ENCODE measurements at places on chromosomes 13 and 19. TPM values are rescaled to one million over a fixed set of nuclear protein-coding genes. Genes with fewer than 3 reads are reported as not detected.

ZNF723 gene
- polyA plus RNA-seq, result 0.08 TPM

CGB5 gene
- not detected for polyA plus RNA-seq

DNA sequence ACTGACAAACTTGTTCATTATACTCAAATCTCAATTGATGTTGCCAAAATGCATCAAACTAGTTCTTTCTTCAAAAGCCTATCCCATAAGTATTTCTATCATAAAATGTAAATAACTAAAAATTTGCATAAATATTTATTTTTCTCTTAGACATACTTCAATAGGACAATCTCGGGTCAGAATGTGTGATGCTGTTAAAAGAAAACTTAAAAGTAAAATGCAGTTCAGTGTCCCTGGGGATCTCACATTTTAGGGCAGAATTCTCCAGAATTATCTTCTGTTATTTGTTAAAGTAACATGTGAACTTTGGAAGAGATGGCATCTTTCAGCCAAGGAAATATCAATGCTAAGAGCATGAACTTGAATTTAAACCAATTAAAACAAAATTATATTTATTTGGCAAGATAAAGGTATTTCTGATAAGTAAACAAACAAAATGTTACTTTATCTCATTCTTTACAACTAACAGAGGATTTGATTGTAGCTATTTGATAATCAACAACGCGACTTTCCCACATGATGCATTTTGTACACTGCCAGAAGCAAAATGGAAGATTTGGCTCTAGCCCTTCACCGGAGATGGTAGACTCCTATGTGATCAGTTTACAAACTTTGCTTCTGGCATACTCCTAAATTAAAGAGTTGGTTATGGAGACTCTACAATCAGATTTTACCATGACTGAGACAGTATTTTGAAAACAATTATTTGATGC lies 169.5 kb upstream of the EDNRB start:
- DNase-seq, result no peak

DNA sequence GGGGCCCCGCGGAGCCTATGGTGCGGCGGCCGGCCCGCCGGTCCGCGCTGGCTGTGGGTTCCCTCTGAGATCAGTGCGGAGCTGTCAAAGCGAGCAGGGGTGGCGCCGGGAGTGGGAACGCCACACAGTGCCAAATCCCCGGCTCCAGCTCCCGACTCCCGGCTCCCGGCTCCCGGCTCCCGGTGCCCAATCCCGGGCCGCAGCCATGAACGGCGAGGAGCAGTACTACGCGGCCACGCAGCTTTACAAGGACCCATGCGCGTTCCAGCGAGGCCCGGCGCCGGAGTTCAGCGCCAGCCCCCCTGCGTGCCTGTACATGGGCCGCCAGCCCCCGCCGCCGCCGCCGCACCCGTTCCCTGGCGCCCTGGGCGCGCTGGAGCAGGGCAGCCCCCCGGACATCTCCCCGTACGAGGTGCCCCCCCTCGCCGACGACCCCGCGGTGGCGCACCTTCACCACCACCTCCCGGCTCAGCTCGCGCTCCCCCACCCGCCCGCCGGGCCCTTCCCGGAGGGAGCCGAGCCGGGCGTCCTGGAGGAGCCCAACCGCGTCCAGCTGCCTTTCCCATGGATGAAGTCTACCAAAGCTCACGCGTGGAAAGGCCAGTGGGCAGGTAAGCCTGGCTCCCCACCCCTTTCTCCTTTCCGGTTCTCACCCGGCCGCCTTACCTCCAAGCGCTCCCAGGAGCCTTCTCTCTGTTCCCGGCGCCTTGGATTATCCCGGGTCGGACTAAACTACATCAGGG lies at the start of gene PDX1:
PDX1 (plus strand) TSS at position 67 of the 743 bp plus-strand sequence; CDS start at position 206, 139 bp downstream.
- DNase-seq, result no peak

DNA sequence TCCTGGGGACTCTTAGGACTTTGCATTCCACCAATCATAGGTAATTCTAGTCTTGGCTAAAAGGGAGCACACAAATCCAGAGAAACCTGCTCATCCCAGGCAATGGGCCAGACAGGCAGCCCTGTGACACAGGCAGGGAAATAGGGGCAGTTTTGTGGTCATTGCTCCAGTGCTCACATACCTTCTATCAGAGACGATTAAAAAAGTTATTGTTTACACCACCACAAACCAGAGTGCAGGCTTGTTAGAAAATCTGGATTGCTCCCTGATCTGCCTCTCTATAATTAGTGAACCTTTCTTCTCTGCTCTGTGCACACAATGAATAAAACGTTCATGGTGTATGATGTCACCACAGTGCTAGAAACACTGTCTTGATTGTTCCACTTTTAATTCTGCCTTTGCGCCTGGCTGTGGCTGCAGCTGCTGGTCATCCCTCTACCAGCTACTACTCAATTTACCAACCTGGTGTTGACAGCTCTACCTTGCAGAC lies 121.6 kb upstream of the SPATA13 start:
- DNase-seq, result no peak

GRCh38 chr13:83449668-83450395 lies 432.4 kb downstream of the SLITRK1 start:
- no peak for DNase-seq

- DNase-seq, result no peak
Observed at GRCh38 chr19:18861917-18862316, 30.2 kb downstream of the UPF1 start.

DNA sequence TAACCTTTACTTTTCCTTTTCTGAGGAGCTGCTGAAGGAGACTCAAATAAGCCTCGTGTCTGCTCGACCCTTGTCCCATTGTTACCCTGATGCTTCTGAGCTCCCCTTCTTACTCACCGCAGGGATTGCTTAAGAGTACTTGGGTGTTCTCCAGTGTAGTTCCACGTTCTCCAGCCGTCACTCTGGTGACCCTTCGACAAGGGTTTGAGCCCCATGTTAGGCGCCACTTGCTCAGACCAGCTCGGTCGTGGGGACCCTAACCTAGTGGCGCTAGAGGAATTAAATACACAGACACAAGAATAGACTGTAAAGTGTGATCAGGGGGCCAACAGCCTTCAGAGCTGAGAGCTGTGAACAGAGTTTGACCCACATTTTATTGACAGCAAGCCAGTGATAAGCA lies 10.3 kb downstream of the ZNF480 start:
- peak; percentile 7 for DNase-seq

- no peak for DNase-seq
Observed at GRCh38 chr19:55383279-55384130, 587 bp downstream of the TMEM238 start.

DNA sequence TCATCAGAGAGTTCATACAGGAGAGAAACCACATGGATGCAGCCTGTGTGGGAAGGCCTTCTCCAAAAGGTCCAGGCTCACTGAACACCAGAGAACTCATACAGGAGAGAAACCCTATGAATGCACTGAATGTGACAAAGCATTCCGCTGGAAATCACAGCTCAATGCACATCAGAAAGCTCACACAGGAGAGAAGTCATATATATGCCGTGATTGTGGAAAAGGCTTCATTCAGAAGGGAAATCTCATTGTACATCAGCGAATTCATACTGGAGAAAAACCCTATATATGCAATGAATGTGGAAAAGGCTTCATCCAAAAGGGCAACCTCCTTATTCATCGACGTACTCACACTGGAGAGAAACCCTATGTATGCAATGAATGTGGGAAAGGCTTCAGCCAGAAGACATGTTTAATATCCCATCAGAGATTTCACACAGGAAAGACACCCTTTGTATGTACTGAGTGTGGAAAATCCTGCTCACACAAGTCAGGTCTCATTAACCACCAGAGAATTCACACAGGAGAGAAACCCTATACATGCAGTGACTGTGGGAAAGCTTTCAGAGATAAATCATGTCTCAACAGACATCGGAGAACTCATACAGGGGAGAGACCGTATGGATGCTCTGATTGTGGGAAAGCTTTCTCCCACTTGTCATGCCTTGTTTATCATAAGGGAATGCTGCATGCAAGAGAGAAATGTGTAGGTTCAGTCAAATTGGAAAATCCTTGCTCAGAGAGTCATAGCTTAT lies 17.7 kb downstream of the ZNF613 start:
- no peak for DNase-seq

- no peak for DNase-seq
Observed at GRCh38 chr19:35138305-35138892, at the start of gene FXYD1. Gene FXYD1, plus strand, starts transcription at chr19:35138824. Its CDS starts 1,256 bp downstream, at chr19:35140080.

- no peak for DNase-seq
Observed at GRCh38 chr13:56720841-56721240, 419.9 kb upstream of the PRR20A start.

NLRP5 gene
- polyA plus RNA-seq, result not detected

KLK11 gene
- polyA plus RNA-seq, result 0.15 TPM

DNA sequence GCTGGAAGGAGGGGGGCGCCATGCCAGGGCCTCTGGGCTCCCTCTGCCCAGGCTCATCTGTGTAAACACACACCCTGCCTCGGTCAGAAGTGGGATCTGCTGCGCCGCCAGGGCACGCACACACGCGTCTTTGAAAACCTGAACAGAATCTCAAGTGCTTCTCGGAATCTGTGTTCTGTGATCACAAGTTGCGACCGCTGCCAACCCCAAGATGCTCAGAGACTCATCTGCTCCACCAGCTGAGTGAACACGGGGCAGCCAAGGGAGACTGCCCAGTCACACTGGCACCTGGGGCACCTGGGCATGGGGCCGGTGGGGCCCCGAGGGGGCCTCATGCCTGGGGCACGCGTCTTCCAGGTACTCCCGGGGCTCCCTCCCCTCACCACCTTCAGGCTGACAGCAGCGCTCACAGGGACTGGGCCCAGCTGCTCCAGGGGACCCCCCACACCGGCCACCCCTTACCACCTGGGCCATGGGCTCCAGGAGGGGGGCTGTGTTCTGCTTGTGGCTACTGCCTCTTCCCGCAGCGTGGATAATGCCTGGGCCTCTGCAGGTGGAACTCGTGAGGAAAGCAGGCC lies 59.0 kb downstream of the KLF2 start:
- no peak for DNase-seq

GRCh38 chr19:13396250-13397080 lies 109.8 kb downstream of the CACNA1A start:
- no peak for DNase-seq

DNA sequence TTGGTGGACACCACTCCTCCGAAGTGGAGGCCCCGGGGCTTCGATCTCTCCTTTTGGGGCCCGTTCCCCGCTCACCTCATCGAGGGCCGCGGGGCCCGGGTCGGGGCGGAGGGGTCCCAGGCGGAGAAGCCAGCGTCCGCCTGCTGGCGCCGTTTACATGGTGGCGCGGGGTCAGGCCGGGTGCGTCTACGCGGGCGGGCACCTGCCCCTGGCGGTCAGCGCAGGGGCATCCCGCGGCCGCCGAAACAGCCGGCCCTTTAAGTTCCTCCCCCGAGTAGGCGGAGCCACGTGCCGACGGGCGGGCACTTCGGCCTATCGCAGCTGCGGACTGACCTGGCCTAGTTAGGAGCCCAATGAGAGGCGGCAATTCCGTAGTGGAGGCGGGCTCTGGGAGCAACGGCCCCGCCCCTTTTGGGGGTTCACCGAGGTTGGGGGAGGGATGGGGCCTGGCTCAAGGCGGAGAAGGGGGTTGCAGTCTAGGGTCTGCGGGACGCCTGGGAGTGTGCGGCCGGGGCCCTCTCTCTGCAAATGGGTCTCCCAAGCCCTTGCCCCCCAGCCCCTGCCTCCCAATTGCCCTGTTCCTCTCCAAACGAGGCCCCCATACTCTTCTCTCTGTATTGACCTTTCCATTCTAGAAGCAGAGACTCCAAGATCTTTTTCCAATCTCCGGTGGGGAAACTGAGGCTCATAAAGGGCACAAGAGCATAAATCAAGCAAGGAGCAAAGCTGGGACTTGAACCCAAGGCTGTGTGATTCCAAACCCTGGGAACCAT lies at the start of gene ABHD8:
ABHD8 (minus strand) TSS at position 259 of the 773 bp plus-strand sequence. CDS start 1,809 bp downstream, outside the sequence.
- peak; percentile 94 for DNase-seq

- no peak for DNase-seq
Observed at GRCh38 chr13:102626928-102627327, 30.1 kb downstream of the TPP2 start.

- DNase-seq, result no peak
Observed at GRCh38 chr13:91904597-91904996, 506.2 kb downstream of the GPC5 start.

GRCh38 chr13:113105032-113105920 lies at the start of gene F7:
Gene F7, plus strand, starts transcription at chr13:113105791. Its CDS starts 51 bp downstream, at chr13:113105842.
- no peak for DNase-seq

DNA sequence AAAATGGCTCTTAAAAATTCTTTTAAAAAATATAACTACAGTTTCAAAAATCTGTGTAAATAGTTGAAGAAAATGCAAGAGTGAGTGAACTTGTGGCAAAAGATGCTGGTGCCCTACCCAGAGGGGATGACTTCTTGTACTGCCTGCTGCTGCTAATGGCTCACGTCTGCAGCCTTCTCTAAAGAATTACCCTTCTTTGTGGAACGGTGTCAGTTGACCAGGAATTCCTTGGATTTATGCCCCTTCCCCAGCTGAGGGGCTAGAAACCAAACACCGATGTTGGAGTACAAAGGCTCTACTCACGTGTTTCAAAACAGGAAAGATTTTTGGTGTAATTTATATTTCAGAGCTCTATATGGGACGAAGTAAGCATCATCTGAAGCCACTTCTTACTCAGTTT lies 1582.8 kb downstream of the OLFM4 start:
- DNase-seq, result no peak

DNA sequence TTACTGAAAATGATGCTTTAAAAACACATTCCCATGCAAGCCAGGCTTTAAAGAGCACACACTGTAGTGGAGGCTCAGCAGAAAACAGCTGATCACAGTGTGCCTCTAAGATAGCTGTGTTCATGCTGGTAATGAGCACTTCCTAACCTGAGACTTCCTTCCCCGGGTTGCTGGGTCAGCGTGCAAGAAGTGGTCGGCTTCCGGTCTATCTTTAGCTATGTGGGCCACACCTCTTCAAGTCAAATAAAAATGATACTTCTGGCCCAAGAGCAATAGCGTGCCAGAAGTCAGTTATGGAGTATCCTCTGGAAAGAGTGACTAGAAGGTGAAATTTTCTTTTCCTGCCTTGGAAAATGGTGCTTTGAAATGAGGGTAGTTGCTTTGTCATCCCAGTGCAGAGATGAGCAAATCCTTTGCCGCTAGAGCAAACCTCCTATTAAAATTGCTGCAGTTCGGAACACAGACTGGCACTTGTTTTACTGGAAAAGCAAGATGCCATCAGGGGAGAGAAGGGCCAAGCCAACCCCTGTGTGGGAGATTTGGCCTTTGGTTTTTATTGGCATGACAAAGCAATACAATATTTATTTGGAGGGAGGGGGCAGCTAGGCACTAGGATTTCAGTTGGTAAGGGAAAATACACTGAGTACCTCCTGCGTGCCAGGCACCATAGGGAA lies 64.2 kb downstream of the ARHGAP35 start:
- no peak for DNase-seq

IGFL1 gene
- not detected for polyA plus RNA-seq

DNA sequence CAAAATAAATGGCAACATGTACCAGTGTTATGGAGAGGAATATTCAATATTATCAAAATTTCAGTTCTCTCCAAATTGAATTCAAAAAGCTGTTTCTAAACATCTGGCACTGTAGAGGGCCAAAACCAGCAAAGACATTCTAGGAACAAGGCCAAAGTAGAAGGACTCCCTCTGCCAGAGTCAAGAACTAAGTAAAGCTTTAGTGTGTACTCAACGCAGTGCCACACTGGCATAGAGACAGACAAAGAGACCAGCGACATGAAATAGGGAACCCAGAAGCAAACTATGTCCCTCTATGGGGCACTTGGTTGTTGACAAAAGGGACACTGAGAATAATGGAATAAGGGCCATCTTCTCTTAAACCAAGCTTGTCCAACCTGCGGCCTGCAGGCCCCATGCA lies 15.6 kb downstream of the SCGB2B2 start:
- DNase-seq, result no peak

GRCh38 chr19:5313307-5313706 lies 27.3 kb downstream of the PTPRS start:
- DNase-seq, result peak; percentile 39

ZNF816 gene
- 18.3 TPM for polyA plus RNA-seq

All from left kidney (tissue), 8 donors.